LoVo (cell line): ENCODE measurements at places on chromosomes 5 and 9.
A peak's percentile ranks its signal among the peaks of the same experiment; 100 is the strongest.

DNA sequence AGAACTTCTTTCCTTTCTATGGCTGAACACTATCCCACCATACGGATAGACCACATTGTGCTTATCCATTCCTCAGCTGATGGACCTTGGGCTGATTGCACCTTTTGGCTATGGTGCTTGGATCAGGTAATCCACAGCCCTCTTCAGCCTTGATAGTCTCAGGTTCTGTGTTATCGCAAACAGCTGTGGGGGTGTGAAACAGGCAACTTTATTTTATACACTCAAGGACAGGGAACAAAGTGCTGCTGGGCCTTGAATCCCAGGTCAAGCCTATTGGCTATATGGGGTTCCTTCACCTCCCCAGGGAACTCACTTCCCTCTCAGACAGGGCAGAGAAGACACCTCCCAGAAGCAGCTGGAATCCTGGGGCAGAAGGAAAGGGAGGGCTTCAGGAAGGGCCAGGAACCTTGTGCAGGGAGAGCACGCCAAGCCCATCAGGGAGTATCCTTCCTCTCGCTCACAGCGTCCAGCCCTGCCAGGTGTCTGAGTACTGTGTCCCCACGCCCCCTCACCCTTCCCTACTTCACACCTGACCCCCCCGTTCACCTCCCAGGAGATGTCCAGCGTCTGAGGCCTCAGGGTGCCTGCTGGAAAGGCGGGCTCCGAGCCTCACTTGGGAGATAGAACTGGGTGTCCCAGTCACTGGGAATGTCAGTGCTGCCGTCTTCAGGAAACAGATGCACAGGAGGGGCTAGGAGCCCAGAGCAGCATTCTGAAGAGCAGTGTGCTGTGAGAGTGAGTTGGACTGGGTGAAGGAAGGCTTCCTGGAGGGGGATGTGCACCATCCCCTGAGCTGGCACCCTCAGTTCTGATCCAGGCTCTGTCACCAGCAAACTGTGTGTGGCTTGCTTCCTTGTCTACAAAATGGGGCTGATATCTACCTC lies 32.8 kb downstream of the AFAP1L1 start:
- DNase-seq: no peak

- no peak for DNase-seq
These were observed 24.2 kb downstream of the NEK6 start for GRCh38 chr9:124281931-124282371.

DNA sequence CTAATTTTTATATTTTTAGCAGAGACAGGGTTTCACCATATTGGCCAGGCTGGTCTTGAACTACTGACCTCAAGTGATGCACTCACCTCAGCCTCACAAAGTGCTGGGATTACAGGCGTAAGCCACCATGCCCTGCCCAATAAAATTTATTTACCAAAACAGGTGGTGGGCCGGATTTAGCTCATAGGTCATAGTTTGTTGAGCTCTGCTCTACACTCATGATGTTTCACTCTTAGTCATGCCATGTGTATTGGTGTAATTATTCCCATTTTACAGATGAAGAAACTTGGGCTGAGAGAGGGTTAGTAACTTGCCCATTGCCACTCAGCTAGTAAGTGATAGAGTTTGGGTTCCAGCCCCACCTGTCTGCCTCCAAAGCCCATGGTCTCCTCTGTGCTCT lies 93.1 kb upstream of the WWC1 start:
- DNase-seq: no peak

GRCh38 chr5:54828151-54828550 lies 157.2 kb downstream of the ESM1 start:
- DNase-seq: no peak

GRCh38 chr5:151173711-151174611 lies 16.4 kb upstream of the ANXA6 start:
- no peak for DNase-seq

DNA sequence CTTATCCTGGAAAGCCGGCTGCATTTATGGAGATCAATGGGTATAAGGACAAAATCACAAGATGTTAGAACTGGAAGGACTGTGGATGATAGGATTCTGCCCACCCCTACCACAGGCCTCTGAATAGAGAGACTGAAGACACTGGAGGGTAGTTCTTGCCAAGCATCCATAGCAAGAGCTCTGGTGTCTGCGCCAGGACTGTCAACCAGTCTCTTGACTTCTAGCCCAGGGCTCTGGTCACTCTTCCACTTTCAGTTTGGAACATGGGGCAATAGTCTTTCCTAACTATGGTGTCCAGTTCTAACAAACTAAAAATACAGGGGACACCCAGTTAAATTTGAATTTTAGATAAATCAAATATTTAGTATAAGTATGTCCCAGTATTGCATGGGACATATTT lies 23.4 kb downstream of the LARP1 start:
- no peak for DNase-seq

- DNase-seq: peak; percentile 32
These were observed 72.5 kb upstream of the PANK3 start for GRCh38 chr5:168651648-168652047.

GRCh38 chr9:105967797-105968196 lies 273.5 kb downstream of the TMEM38B start:
- no peak for DNase-seq

- DNase-seq: no peak
These were observed 65.8 kb downstream of the MTX3 start for GRCh38 chr5:79924936-79925893.

GRCh38 chr5:137605411-137605810 lies 106.3 kb upstream of the SPOCK1 start:
- DNase-seq: no peak
